Activated CD4-positive, alpha-beta T cell treated with anti-CD3 and anti-CD28 coated beads, Interleukin-2, Interleukin-4, amounts not matched to agents 100 ng/mL and 50 ng/mL, durations not matched to agents 16 hours and 8 hours (primary cell): ENCODE measurements at places on chromosomes 11 and 22.

- no peak for DNase-seq
Observed at GRCh38 chr11:129779342-129779741, 36.3 kb upstream of the TMEM45B start.

DNA sequence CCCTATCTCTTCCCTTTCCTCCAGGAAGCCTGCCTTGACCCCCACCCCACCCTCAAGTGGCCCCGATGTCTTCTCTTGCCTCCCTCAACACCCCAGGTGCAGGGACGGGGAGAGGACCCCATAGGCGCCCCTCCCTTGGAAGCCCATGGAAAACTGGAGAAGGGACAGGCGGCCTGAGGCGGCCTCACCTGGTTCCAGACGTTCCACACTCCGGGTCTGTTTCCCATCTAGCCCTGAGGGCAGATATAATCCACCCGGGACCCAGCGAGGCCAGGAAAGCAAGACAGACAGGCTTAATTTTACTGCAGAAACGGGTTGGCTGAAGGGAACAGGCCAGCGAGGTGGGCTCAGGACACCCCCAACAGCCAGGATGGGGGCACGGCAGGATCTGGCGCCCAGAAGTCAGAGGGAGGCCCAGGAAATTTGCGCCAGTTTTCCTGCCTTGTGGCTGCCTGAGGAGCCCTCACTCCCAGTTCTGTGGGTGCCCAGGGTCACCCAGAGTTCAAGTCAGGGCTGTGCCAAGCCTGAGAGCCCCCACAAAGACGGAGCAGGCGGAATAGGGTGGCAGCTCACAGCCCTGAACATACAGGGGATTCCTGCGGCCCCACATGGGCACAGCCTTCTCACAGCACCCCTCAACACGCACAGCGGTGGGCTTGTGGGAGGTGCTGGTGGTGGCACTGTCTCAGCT, 3.0 kb upstream of the SIGIRR start:
- DNase-seq = no peak

- no peak for DNase-seq
Observed at GRCh38 chr11:15711311-15711710, 596.6 kb downstream of the INSC start.

- DNase-seq = no peak
Observed at GRCh38 chr22:40718250-40719204, 39.2 kb downstream of the MCHR1 start.

DNA sequence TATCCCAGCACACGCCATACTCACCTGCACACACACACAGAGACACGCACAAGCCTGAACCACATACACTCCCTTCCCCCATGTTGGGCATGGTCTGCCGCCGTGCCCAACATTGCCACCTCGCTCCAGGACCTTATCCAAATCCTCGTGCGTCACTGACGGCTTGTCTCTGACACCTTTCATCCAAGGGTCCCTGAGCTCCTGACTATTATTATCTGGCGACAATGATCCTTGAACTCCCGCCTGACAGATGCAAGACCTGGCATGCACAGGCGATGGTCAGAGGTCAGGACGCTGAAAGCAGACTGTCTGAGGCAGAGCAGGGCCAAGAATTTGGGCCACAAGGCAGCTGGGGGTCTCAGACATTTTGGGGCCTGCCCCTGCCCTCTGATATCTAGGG, 4.2 kb downstream of the MB start:
- DNase-seq = no peak

DNA sequence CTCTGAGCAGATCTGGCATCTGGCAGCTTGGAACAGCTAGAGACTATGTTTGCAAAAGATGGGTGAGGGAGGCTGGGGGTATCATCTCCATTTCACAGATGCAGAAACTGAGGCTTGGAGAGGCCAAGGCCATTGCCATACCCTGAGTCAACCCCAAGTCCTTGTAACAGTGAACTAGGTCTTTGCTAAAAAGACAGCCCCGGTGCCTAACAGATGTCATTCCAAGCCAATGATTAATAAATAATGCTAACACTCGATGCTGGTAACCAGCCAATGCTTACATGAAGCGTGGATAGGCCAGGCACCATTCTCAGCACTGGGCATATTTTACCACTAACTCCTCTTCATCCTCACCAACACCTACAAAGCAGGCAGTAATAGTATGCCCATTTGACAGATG, 164.0 kb downstream of the MN1 start:
- DNase-seq = no peak

DNA sequence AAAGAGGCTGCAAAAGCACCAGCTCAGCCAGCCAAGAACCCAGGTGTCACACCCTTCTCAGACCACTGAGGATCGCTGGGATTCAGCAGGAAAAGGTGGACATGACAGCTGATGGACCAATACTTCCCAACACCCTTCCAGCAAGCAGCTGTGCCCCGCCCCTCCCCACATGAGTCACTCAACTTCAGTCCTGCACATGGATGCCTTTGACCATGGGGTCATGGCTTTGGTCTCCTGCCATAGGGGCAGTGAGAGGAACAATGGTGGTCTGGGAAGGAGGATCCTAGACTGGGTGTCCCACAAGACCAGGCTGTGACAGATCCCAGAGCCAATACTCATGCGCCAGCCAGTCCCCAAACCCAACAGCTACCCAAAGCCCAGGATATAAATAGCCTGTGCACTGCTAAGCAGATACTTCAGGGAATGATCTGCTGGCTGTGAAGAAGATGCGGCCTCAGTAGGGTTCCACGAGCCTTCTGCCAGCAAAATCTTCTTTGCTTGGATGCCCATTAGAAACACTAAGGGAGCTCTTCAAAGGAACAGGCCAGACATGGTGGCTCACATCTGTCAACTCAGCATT, 5.5 kb upstream of the RGL4 start:
- no peak for DNase-seq

- DNase-seq = no peak
Observed at GRCh38 chr11:17563231-17563646, 16.2 kb downstream of the OTOG start.

GRCh38 chr11:83061883-83062282, 9.8 kb downstream of the RAB30 start:
- DNase-seq = no peak

DNA sequence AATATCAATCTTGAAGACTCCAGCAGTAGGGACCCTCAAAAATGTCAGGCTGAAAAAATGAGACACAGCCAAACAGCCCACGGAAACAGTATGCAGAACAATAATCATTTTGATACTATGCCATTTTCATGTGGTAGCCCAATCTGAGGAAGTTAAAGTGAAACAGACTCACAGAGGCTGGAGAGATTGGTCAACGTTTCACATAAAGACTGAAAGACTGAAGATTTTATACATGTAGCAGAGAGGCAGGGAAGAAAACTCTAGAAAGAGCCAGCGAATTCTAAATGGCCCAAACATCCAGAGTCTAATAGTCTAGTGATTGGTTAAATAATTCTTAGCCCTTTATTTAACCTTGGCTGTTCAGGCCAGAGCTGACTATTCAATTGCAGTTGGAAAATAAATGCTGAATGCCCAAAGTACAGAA, 49.4 kb downstream of the MAML2 start:
- peak; percentile 68 for DNase-seq
